Ascending aorta (tissue), 2 donors: ENCODE measurements at places on chromosomes 7 and 10.
A peak's percentile ranks its signal among the peaks of the same experiment; 100 is the strongest.

DNA sequence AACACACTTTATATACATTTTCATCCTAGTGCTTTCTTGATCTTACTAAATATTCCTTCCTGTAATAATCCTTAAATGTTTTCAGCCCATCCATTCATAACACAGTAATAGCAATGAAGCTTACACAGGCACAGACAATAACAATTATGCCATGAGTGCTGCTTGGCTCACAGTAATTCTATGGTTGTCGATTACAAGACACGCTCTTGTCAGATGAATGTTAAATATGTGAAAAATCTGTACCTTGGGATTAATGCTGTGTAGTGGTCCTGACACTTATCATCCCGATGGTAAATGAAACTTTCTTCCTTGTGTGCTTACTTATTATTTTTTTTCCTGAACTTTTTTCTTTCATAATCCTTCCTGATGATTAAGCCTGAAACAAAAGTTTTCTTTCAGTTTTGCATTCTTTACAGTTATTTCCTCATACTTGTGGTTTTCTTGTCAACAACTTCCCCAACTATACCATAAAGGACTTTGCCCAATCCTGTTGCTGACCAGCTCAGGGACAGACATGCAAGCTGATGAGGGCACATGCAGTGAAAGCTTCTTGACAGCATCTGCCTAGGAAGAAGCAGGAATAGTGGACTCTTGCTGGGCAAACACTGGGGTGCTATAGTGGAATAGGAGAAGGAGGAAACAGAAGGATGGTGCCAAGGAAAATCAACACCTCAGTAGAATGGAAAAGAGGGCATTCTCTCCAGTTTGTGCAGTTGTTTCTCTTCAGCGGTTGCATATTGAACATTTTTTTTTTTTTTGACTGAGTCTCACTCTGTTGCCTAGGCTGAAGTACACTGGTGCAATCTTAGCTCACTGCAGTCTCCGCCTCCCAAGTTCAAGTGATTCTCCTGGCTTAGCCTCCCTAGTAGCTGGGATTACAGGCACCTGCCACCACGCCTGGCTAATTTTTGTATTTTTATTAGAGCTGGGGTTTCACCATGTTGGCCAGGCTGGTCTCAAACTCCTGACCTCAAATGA, 6.7 kb upstream of the MGAM2 start:
- no peak for DNase-seq

DNA sequence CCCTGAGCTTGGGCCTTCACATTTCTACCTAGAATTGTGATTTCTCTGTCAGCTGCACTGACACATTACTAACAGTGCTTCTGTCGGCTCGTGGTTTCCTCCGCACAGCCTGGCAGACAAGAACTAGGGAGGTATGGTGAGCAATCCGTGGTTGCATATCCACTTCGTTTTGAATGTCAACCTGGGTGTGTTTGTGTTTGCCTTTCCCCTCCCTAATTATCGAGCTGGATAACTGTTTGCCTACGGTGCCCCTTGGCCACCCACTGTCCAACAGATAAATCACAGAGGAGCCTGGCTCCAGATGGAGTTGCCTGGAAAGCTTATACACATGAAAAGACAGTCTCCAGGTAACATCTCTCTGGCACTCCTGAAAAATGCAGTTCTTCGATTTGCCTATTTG, 228.8 kb downstream of the TRIL start:
- DNase-seq = no peak

GRCh38 chr7:97770850-97771249, 39.0 kb downstream of the TAC1 start:
- no peak for DNase-seq

DNA sequence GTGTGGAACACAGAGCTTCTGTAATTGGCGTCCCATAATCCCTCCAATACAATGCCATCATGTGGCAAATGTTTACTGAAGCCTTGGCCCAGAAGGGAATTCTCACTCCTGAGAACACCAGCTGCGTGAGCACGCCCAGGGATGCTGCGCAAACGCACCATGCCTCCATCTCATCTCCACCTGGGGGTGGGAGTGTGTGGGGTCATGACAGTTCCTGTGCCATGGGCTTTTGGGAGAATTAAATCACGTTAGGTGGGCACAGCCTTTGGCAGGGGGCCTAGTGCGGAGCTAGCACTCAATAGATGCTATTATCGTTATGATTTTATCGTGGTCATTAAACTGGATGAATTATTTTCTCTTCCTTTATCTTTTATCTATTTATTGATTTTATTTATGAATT, 15.8 kb downstream of the WDFY4 start:
- DNase-seq = no peak

GRCh38 chr7:44469461-44470134, 20.9 kb downstream of the NUDCD3 start:
- DNase-seq = no peak

DNA sequence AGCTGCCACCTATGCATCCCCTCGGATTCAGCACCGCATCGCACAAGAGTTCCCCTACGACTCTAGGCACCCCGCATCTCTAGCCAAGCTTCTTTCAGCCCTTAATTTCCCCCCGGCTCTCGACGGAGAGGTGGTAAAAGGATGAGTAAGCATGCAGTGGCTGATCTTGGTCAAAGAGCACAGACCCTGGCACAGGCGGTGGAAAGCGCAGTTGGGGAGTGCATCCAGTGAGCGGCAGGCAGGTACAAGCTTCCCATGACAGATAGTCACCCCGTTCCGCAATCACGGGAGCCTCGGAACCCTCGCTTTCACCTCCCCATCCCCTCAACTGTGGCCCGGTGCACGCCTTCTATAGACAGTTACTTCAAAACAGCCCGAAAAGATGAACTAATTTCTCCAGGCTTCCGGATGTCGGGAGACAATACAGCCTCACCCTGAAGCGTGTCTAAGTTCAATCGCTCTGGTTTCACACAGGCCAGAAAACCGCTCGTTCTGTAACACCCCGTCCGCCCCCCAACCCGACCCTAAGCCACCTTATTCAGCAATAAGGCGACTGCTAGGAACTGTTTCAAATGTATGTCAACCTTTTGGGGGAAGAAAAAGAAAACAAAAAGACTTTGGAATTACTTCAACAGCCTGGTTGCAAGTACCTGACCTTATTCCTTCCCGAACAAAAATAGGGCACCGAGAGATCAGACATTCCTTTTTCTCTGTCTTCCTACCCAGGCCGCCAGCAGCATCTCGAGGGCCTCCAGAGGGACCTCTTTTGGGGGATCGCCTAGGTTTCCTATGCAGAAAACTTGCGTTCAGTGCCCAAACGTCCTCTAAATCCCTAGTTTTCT, 1.4 kb downstream of the RHEB start:
- DNase-seq = peak; percentile 71

GRCh38 chr7:47734287-47734948, 152.5 kb upstream of the TNS3 start:
- no peak for DNase-seq

- DNase-seq = no peak
Observed at GRCh38 chr7:76330261-76330660, 27.8 kb downstream of the HSPB1 start.

- no peak for DNase-seq
Observed at GRCh38 chr10:102394801-102395399, 605 bp upstream of the NFKB2 start.

DNA sequence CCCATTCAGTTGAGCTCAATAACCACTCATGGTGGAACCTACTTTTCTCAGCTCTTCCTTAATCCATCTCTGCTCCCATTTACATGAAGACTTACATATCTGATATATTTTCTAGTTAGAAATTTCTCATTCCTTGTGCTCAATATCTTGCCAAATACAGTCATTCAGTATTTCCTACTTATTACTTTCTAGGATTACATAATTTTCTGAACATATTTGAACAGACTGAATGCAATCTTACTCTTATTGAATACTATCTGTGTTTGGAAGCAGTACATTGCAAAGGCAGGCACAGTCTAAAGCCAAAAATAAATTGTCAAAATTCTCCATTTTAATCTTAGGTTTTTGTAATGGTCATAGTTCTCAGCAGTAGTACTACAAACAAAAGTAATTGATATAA, 126.0 kb downstream of the GNAI1 start:
- no peak for DNase-seq

- DNase-seq = no peak
Observed at GRCh38 chr7:120992272-120992964, 3.9 kb downstream of the CPED1 start.

GRCh38 chr7:148277042-148277660, 313.4 kb upstream of the C7orf33 start:
- DNase-seq = no peak

DNA sequence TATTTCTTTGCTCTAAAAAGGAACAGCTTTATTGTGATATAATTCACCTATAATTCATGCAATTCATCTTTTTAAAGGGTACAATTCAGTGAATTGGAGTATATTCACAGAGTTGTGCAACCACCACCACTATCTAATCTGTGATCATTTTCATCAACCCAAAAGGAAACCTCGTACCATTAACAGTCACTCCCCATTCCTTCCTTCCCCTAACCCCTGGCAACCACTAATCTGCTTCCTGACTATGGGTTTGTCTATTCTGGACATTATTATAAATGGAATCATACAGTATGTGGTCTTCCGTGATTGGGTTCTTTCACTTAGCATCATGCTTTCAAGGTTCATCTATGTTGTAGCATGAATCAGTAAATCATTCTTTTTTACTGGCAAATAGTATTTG, 52.3 kb downstream of the MKI67 start:
- DNase-seq = no peak

- DNase-seq = no peak
Observed at GRCh38 chr7:148918058-148918596, 34.0 kb upstream of the EZH2 start.

- DNase-seq = no peak
Observed at GRCh38 chr10:86943316-86944030, 13.9 kb downstream of the MMRN2 start.

DNA sequence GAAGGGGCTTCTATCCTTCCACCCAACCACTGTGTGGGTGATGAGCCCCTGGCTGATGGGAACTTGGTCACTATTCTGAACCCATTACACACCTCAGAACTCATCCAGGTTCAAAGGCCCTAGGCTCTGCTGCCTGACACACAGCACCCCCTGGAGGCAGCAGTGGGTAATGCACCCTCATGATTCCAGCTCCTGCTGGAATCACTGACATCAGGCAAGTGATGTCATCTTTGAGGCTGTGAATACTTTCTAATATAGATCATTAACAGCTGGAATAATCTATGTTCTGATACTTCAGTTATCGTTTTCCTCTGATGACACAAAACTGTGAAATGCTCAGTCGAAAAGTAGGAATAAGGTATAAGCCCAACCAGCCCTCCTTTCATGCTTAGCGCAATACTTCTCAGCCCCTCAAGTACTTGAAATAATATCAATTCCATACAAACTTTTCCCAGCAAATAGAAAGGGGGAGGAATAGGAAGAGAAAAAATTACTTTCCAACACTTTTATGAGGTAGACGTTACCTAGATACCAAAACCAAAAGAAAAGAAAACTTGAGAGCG, 7.5 kb upstream of the RBP3 start:
- no peak for DNase-seq

DNA sequence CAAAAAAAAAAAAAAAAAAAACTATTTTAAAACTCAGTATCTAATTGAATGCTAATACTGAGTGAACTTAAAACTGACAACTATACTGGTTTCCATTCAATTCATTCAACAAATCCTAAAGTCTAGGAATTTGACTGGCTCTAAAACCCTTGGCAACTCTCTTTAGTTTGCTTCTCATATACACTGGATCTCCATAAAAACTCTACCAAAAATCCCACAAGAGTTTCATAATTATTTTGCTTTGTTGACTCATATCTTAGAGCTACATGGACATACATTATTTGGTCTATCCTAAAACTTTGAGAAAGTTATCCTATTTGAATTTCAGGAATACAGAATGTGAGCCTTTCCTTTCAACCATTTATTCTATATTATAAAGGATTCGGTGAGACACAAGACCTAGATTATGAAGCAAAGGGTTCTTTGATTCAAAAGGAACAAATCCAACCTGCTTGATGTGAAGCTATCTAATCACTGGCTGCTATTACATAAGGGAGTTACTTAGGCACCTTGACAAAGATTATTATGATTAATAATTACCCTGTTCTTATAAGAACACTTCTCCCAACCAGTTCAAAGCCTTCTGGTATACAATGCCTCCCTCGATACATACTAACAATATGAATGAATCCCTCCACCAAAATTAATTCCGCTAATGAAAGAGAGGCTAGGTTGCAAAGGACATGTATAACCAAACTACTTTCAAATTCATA, 15.8 kb upstream of the KMT2E start:
- no peak for DNase-seq

GRCh38 chr7:102175423-102176170, 111.1 kb upstream of the SH2B2 start:
- no peak for DNase-seq

DNA sequence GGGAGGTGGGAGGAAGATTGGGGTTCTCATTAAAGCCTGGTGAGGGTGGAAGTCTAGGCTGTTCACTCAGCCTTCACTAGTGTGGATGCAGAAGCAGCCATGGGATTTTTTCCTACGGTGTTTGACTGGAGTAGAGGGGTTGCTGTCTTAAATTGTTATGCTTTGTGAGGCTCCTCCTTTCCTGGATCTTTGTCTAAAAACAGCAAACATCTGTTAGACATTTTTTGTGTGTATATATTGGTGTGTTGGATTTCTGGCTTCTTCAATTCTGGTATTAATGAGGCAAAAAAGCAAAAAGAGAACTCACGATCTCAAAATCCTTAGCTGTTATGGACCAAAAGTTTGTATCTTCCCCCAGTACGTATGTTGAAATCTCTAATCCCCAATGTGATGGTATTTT, 28.2 kb downstream of the MEOX2 start:
- DNase-seq = no peak
